ENCODE measurements at places on chromosomes 12 and 14.

DNA sequence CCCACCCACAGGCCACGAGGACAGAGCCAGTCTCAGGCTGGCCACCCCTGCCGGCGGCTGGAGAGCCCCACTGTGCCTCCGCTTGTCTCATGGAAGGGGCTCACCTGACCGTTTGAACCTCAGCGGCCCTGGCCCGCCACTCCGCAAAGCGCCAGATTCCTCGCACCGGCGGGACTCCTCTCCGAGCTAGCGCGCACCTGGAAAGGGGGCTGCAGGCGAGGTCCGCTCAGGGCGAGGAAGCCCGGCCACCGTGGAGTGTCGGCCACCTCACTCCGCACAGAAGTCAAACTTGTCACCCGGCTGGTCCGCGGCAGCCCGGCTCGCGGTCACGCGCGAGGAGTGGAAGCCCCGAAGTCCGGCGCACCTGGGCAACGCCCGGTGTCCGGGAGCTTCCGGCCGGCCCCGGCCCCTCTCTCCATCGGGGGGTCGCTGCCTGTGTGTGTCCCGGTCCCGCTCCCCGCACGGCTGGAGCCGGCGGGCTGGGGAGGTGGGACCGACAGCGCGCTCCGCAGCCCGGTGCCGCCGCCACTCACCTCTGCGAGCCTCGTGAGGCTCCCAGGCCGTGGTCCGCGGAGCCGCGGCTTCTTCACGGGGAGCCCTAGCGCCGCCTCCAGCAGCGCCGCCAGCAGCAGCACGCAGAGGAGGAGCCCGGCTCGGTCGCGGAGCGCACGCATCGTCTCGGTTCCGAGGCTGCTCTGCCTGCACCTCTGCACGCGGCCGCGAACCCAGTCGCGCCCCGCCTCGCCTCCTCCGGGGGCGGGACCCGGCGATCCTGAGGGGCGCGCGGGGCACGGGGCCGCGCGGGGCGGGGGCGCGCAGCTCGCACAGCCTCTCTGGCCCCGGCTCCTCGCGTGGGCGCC, at the start of gene ISM2:
Gene ISM2, minus strand, starts transcription at position 697 of the 860 bp plus-strand sequence. Its CDS starts 23 bp downstream, at position 674.
- no peak for DNase-seq

DNA sequence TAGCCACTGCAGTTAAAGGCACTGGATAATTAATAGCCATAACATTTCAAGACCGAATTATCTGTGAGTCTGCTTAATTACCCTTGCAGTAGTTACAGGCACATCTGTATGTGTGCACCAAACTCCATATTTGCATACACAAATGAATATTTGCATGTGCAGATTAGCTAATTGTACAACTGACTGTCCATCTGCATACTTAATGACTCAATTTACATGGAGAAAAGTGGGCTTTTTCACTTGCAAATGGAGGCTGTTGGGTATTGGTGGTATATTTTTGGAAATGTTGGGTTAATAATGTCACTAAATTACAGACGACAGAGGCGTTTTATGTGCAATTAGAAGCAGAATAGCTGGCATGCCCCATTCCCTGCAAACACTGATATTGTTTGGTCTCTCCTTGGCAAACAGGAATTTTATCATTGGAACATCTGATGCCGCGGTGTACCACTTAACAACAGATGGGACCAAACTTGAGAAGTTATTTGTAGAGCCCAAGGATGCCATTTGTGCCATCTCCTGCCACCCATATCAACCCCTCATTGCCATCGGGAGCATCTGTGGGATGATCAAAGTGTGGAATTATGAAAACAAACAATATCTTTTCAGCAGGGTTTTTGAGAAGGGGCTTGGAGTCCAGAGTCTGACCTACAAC, 39.6 kb downstream of the CFAP251 start:
- no peak for DNase-seq

DNA sequence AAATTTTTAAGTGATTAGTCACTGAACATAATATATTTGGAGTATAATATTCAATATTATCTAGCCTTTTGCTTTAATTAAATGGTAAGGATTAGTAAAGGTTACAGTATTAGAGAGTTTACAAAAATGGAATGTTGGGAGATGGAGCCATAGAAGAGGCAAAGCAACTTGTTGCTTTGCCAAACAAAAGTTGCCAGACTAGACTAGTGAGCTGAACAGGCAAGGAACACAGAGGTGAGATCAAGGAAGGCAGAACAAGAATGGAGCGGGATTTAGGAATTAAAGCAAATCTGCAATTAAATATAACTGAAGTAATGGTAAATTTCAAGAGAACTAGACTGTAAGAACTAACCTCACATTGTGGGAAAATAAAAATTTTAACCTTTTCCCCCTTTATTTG, 5.1 kb downstream of the ARF6 start:
- no peak for DNase-seq

DNA sequence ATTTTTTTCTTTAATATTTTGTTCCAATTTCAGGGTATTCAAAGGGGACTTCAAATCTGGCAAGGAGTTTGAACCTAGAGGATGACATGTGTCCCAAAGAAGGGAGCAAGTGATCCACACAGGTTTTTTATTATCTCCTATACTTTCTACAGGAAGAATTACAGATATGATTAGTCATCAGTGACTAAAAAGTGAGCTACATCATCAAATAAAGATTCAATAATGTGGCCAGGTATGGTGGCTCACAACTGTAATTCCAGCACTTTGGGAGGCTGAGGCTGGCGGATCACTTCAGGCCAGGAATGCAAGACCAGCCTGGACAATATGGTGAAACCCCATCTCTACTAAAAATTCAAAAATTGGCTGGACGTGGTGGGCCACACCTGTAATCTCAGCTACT, 24.2 kb downstream of the GLT8D2 start:
- no peak for DNase-seq

- no peak for DNase-seq
These were observed 43.9 kb upstream of the GNPNAT1 start for GRCh38 chr14:52835122-52835903.

DNA sequence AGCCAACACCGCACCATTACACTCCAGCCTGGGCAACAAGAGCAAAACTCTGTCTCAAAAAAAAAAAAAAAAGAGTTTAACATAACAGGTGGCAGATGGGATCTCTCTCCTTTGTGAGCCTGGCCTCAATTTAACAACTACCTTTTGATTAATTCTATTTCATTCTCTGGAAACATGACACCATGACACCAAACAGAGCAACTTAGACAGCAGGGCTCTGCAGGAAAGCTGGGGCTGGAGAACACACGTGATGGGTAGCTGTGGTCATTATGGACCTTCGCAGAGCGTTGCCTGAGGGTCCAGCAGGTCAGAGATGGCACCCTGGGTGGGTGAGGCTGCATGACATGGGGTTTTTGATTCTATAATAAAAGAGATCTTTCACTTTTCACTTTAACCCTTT, 1.7 kb upstream of the DGLUCY start:
- no peak for DNase-seq

GRCh38 chr12:75979181-75979580, 52.4 kb downstream of the PHLDA1 start:
- no peak for DNase-seq

DNA sequence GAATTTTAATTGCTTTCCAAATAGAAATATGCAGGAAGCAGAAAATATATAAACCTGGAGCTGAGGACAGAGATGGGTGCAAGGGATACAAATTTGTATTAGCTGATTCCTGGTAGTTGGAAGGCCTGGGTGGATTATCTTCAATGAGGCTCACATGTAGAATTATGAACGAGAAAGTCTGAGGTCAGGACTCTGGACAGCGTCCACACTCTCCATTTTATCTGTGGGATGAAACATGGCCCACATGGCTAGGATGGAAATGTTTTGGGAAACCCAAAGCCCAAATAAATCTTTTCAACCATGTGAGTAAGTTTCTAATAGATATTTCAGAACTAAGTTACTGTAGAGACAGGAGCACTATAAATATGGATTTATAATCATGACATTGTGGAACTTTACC, 256.1 kb downstream of the APAF1 start:
- no peak for DNase-seq

DNA sequence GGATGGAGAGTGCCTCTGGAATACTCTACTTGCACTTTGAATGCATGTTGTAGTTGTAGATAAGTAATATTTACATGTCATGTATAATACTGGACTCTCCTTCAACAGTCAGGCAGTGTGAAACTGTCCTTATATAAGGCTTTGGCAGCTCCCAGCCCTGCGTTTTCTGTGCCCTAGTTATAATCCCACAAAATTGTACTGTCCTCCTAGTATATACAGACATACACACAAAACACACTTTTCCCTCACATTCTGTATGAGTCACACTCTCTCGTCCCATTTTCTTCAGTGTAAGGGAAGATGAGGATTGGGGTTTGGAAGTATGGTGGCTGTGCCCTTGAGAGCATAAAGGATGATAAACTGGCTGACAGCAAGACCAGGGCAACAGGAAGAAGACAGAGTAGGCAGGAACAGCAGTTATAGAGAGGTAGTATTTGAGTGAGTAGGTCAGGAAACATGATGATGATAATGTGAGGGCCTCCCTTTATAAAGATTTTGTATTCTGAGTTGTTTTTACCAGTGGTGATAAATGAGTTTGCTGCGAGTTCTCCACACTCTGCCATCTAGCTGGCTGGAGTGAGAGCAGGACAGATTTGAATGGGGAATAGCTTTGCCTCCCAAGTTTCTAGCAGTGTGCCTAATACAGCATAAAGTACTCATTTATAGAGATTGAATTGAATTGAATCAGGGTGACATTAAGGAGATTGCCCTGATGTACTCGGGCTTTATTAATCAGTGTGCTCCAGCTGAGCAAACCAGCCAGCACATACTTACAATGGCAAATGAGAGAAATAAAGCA, 5.0 kb downstream of the CREBL2 start:
- DNase-seq, result no peak

- no peak for DNase-seq
These were observed 1628.8 kb upstream of the SEL1L start for GRCh38 chr14:83162361-83162929.

DNA sequence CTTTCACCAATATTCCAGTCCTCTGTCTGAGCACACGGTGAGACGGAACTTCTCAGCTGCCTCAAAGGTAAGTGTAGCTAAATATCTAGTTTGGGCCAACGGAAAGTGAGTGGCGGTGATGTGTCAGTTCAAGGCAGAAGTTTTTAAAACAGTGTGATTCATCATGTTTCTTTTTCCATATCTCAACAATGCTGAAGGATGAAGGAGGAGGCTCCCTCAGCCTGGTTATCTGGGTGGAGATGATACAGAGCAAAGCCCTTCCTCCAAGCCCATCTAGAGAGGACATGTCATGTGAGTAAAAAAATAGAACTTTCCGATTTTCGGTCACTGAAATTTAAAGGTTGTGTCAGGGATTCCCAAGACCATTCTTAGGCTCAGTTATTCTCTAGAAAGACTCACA, 13.1 kb upstream of the ANP32D start:
- DNase-seq, result no peak
